ENCODE measurements at places on chromosomes 7 and 10.

- no peak for DNase-seq
These were observed 30.4 kb downstream of the PDLIM1 start for GRCh38 chr10:95260397-95260881.

GRCh38 chr7:112802406-112802805 lies 12.2 kb upstream of the TMEM168 start:
- no peak for DNase-seq

GRCh38 chr7:112022128-112022527 lies 184.1 kb downstream of the DOCK4 start:
- no peak for DNase-seq

DNA sequence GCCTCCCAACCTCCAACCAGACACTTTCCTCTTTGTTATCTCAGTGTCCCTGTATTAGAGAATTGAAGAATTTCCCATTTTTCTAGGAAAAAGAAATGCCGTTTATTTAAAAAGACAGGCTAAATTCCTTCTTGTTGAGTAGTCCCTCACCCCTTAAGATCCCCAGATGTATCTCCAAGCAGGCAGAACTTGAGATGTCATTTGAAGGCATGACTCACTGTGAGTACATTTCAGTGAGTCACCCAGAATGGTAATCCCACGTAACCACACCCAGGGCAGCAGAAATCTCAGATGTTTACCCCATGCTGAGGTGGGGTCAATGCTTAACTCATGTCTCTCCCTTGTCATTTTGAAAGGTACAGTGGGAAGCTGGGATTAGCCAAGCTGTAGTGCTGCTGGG lies 4.4 kb downstream of the ZNF655 start:
- DNase-seq = no peak

- DNase-seq = no peak
These were observed 19.4 kb upstream of the ATRNL1 start for GRCh38 chr10:115073796-115074195.

- DNase-seq = no peak
These were observed 3.5 kb upstream of the MYPN start for GRCh38 chr10:68105820-68106219.

DNA sequence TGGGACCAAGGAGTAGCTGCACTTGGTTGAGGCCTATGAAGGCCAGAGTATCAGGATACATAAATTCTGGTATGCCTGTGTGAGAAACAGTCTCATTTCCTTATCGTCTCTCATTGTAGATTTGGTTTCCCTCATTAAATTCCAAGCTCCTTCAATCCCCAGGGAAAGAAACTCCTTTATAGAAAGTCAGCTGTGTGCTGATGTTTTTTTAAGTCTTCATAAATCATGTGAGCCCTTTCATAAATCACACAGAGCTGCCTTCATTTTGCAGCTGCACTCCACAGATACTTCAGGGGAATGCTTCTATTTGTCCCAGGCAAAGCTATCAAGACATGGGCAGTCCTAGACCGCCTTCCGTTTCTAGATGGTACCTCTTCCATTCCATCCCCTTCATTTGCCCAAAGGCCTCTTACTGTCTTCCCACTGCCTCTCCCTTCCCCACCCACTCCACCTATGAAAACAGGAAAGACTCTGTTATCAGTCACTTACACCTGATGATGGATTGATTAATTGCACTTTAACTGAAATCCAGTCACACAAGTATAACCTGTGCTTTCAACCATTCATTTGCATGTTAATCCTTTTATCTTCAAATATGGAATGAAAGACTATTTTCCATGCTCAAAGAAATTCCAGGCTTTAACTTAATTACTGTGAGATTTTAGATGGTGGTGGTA lies 290.2 kb downstream of the C7orf25 start:
- no peak for DNase-seq

- DNase-seq = no peak
These were observed 219.9 kb downstream of the TCF7L2 start for GRCh38 chr10:113169853-113170460.

DNA sequence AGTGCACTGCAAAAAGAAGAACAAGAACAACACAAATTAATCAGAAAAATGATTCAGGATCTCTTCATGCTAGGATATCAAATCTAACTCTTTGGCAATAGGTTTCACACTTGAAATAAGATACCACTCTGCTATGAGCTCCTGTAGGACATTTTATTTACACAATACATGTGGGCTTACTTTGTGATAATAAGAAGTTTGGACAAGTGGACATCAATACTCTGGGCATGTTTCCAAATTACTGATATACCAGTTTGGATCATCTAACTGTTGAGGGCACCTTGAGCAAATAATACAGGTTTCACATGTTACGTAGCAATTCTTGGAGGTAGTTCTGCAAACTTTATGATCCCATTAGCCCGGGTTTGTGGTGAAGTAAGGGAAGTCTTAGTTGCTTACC lies 59.8 kb downstream of the CPVL start:
- DNase-seq = no peak

- no peak for DNase-seq
These were observed 5.7 kb downstream of the FRAT2 start for GRCh38 chr10:97328646-97329453.

DNA sequence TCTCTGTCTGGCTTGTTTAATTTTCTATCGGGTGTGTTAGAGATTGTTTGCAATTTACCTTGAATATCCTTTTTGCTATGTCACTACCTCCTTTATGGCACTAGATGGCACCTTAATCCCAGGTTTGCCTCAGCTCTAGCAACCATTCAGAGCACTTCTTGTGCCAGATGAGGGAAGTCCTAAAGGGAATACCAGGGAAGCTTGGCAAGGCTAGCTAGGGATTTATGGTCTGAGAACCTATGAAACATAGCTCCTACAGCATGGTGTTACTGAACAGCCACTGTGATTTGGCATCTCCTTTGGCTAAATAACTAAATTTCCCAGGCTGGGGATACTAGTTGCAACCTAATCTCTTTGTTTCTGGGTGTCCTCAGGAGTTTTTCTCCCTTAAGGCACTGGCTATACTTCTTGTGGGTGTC lies 69.0 kb upstream of the VOPP1 start:
- no peak for DNase-seq

DNA sequence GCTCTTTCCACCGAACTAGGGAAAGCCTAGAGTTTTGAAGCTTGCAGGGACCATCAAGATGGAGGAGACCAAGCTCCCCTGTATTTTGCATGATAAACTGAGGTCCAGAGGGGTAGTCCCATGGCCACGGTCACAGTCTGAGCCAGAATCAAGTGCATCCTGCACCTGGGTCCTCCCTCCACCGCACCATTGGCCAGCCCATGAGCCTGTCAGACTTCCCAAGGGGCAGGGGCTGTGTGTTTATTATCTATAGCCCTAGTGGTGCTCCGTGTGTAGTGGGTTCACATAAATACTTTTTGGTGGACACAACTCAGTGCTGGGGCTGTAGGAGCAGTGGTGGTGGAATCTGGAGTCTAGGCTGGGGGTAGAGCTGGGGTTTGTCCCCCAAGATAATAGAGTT lies 3.6 kb downstream of the CALHM3 start:
- no peak for DNase-seq

DNA sequence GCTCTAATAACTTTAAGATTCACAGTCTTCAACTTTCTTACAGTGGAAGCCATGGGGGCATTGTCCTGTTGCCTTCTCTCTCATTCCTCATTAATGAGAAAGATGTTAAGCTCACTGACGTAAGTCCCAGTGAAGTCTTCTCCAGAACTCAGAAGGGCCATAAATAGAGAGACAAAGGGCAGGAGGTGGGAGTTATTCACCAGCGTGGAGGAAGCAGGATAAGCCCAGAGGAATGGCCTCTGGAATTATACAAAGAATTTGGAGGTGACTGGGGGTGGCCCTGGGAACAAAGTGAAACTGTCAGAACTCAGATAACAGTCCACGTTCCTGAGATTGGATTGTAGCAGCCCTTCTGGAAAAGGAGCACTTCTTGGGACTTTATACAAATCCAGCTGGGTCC lies 52.4 kb downstream of the SORBS1 start:
- DNase-seq = no peak

DNA sequence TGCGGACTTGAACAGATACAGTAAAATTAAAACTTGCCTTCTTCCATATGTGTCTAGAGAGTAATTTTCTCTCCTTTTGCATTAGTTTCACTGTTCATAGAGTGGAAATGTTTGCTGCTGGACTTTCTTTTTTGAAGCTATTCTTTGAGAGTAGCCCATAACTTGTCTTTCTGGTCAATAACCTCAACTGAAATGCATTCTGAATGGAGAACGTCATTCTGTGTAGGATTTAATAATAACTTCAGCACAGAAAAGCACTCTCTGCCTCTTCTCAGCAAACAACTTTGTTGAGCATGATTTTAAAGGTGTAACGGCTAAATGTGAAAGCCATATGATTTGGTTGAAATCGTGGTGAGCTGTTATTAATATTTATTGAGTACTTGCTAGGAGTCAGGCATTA lies 111.8 kb downstream of the CUX1 start:
- DNase-seq = no peak

DNA sequence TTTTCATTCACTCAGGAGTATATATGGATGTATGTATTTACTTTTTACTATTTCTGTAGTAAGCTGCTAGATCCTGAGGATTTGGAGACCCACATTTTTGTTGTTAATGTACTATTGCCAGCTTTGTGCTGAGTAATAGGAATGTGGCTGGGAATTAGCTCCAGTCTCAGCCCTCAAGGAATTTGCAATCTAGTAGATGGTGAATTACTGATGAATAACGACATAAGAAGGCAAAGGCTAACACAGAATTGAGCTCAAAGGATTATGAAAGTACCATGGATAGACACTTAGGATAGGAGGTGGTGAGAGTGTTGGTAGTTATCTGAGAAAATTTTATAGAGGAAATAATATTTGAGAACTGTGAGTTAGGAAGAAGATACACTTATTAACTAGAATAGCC lies 19.9 kb downstream of the CASD1 start:
- DNase-seq = no peak

- DNase-seq = no peak
These were observed 24.2 kb downstream of the PRPS1L1 start for GRCh38 chr7:18003286-18003994.

GRCh38 chr10:3647074-3647473 lies 137.9 kb downstream of the KLF6 start:
- no peak for DNase-seq

DNA sequence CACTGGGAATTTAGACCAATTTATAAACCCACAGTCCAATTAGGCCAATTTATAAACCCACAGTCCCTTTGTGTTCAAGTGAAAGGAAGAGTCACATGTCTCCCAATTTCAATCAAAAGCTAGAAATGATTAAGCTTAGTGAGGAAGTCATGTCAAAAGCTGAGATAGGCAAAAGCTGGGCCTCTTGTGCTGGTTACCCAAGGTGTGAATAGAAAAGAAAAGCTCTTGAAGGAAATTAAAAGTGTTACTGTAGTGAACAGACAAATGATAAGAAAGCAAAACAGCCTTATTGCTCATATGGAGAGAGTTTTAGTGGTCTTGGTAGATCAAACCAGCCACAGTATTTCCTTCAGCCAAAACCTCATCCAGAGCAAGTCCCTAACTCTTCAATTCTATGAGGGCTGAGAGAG lies 245.0 kb downstream of the HDAC9 start:
- no peak for DNase-seq

DNA sequence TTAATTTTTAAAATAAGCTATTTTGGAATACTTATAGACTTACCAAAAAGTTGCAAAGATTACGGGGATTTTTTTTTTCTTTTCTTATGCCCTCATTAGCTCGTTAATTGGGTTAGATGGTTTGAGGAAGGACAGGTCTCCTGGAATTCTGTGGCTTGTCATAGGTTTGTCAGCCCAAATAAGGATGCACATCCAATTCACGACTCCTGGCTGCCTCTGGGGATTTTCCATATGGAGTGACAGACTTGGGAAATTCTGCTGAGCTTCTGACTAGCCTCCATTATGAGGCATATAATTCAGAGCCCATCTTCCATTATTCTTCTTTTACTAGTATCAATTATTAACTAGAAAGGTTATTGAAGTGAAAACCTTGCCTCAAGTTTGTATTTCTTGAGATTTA lies 102.1 kb downstream of the AUTS2 start:
- DNase-seq = no peak

GRCh38 chr10:5448333-5449001 lies 36.1 kb downstream of the NET1 start:
- DNase-seq = no peak

DNA sequence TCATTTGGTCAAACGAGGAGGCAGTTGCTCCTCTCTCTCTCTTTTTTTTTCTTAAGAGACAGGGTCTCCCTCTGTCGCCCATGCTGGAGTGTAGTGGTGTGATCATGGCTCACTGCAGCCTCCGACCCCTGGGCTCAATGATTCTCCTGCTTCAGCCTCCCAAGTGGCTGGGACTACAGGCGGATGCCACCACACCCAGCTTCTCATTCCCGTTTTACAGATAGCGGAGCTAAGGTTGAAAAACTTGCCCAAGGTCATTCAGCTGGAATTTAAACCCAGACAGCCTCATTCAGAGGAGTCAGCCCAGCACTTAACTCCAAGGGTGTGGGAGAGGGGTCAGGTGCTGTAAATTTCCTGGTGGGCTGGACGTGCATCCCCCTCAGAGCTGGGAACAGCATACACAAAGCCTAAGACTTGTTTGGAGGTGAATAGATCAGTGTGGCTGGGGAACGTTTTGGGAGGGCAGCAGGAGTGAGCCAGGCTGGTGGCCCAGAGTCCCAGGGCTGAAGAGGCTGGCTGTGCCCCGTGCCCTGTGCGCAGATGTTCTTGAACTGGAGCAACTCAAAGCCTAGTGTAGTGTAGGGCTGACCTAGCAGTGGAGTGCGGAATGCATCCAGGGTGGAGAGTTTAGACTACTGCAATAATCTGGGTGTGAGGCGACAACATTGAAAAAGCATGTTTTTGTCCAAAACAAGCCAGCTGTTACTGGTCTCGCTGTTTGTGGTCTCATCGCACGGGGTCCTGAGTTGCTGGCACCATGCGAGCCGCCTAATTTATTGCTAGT lies 2.3 kb downstream of the HTRA1 start:
- no peak for DNase-seq

DNA sequence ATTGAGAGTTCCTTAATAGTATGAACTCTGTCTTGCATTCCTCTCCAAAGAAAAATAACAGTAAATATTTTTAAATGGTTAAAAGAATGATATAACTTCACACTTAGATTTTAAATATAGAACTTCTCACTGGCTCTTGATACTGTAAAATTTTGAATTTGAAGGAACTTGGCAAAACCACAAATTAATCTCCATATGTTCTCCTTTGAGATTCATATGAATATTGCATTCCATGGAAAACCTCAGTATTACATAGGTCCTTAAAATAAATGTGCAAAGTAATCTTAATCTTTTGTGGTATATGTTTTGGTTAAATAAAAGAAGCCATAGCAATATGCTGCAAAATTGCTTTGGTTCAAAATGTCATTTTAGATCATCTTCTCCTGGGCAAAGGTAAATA lies 1137.6 kb upstream of the LRRTM3 start:
- DNase-seq = no peak

GRCh38 chr7:47179812-47180515 lies 401.9 kb downstream of the TNS3 start:
- no peak for DNase-seq

DNA sequence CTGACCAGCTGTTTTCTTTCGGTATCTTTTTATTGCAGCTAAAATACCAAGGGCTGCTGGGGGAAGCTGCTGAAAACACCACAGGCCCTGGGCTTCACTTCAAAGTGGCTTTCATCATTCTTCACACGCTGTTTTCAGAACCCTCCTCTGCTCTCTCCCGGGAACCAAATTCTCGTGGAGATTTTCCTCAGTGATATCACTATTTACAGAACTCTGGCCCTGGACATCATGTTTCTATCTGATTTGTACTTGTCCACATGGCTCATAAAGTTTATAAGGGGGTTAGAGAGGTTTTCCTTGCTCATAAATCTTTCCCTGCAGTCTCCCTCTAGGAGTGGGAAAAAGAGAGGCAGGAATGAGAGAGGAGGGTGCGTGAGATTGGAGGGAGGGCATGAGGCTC lies 177.4 kb upstream of the NPVF start:
- no peak for DNase-seq

Data from stimulated activated CD4-positive, alpha-beta T cell treated with anti-CD3 and anti-CD28 coated beads, Interleukin-1b, Interleukin-23, amount 100 ng/mL, for 1 hour (primary cell).